ENCODE measurements at places on chromosomes 7 and 10.

GRCh38 chr7:149753375-149754233, 19.8 kb downstream of the ZNF467 start:
- no peak for DNase-seq

GRCh38 chr10:131211965-131212619, 99.4 kb downstream of the TCERG1L start:
- DNase-seq: no peak

GRCh38 chr10:72309290-72310240, 35.8 kb downstream of the DDIT4 start:
- DNase-seq: no peak

GRCh38 chr7:53035499-53036412, at the start of gene POM121L12:
Gene POM121L12, plus strand, starts transcription at chr7:53035633. Its CDS starts 39 bp downstream, at chr7:53035672.
- no peak for DNase-seq

DNA sequence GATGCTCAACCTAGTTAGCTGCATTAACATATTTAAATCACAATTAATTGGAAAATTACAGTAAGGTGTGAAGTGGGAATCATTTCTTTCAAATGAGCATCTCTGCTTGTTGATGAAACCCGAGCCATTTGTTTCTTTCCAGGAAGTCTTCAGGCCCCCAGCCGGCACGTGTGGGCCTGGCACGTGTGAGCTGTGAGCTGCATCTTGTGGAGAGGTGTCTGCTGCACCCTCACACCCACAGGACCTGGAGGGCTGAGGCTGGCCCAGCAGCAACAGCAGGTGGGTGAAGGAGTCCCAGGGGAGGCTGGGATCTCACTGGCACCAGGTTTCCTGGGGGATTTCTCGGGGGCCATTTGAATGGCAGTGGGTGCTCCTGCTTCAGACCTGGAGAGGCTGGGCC, 372.5 kb upstream of the MKI67 start:
- DNase-seq: no peak

DNA sequence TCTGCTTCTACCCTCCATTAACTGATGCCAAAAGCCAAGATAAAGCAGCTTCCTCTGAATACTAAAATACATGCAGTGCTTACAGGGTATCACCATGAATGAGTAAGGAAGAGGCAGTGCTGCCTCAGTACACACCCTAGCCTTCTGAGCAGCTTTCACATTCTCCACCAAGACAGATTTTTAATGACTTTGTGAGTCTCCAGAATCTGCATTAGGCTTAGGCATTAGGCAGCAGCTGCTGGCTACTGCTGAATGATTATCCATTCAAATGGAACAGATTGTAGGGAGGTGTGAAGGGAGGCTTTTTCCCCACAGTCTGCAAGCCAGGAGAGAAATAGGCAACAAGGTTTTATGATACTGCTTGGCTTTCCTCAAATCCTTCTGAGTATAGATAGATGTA, 1226.7 kb upstream of the LRRN3 start:
- DNase-seq: no peak

- no peak for DNase-seq
Observed at GRCh38 chr7:48096273-48096672, 7.2 kb downstream of the UPP1 start.

GRCh38 chr7:1446620-1447032, 12.6 kb downstream of the MICALL2 start:
- DNase-seq: no peak

GRCh38 chr10:106661767-106662140, 502.8 kb downstream of the SORCS1 start:
- DNase-seq: no peak

GRCh38 chr10:16597656-16598055, 76.0 kb upstream of the C1QL3 start:
- DNase-seq: no peak

GRCh38 chr10:88243202-88243744, 339.8 kb downstream of the RNLS start:
- DNase-seq: no peak

GRCh38 chr10:63346015-63346441, 119.7 kb downstream of the JMJD1C start:
- no peak for DNase-seq

DNA sequence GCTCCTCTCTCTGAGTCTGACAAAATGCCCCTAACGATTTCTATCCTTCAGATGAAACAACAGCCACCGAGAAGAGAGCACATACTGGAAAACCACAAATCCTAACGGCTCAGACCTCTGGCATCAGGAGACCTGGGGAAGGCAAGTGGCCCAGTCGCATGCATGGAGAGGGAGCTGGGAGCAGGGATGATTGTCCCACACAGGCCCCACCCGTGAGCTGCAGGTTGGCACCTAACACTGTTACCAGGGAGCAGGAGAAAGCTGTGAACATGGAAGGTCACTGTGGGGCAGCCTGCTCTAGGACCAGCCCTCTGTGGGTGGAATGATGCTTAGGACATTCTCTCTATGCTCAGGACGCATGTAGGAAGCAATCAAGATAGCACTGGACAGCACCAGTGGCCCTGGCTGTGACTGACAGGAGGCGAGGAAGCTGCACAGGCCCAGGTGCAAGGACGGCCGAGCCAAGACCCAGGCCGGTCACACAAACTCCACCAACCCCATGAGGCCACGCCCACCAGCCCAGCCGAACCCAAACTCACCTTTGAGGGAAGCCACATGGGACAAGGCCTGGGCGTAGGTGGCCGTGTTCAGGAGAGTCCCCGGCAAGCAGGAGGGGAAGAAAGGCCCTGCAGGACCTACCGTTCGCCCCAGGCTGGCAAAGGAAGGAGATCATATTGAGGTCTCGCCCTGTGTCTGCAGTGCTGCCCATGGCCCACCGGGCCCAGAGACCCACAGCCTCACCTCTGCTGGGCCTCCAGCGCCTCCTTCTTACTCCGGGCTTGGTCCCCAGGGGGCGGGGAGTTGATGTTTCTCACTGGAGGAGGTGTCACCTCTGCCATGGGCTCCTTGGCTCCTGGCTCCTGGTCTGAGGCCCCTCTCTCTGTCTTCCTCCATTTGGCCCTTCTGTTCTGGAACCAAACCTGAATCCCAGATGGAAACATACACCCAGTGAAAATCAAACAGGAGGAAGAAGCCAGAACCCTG, 9.7 kb downstream of the DRGX start:
- DNase-seq: no peak

DNA sequence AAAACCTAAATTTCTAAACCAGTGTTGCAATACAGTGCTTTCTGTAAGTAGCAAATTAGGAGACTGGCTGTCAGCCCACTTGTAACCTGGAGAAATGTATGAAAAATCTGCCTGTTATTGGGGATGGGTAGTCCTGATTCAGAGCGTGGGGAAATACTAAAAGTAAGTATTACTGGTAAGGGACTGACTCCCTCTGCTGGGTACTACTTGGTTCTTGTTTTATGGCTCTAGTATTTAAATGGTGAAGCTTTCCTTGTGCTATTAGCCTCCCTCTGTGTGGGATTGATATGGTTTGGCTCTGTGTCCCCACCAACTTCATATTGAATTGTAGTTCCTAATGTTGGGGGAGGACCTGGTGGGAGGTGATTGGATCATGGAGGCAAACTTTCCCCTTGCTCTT, 886.1 kb downstream of the SORCS1 start:
- no peak for DNase-seq

GRCh38 chr7:98234429-98235147, 17.4 kb downstream of the TECPR1 start:
- DNase-seq: no peak

DNA sequence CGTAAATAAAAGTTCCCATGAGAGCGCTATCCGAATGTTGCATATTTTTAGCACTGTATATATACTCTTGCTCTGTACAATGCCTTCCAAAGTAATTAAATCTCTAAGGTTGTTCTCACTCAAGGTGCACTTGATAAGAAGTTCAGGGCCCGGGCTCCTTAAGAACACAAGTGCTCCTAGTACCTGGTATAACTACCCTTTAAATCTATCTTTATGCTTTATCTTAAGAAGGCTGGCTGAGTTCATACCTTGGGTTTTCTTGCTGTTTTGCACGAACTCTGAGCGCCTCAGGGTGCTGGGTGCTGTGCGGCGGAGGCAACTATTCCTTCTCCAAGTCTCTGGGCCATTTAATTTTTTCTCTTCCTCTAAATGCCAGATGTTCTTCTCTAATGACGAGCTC, 80.4 kb downstream of the DNMBP start:
- no peak for DNase-seq

DNA sequence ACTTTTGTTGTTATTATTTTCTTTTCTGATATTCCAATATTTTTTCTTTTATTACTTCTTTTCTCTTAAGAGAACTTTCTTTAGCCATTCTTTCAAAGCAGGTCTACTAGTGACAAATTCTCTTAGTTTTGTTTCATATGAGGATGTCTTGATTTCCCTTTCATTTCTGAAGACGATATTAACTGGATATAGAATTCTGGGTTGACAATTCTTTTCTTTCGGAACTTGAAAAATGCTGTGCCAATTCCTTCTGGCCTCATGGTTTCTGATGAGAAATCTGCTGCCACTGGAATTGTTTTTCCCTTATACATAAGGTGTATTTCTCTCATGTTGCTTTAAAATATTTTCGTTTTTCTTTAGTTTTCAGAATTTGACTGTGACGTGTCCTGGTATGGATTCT, 97.0 kb upstream of the KIF5B start:
- no peak for DNase-seq

- no peak for DNase-seq
Observed at GRCh38 chr7:45927721-45928120, 6.6 kb upstream of the IGFBP3 start.

DNA sequence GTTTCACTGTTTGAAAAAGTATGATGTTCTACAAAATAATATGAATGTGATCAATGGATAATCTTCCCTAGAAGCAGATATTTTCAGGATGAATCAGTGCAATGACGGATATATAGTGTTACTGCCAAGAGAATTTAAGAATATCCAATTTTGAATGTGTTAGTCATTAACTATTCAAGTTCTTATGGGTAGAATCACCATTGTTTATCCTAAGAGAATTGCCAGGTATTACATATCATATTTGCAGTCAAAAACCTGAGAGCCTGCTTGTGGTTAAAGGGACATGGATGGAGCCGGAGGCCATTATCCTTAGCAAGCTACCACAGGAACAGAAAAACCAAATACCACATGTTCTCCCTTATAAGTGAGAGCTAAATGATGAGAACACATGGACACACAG, 26.9 kb downstream of the AHR start:
- no peak for DNase-seq

DNA sequence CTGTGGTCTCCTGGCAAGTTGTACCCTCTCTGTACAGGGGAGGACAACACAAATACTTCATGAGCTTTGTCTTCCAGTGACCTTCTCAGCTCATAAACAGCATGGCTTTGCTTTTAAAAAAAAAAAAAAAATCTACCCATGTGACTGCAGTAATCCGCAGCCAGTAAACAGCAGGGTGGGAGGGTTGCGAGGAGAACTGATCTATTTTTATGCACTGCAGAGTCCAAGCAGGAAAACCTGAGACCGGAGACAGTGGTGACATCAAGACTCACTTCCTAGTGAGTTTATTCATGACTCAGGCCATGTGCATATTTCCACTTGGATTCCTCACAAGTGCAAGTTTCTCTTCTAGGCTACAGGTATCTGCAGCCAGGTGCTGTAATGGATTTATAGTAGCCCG, 127.9 kb downstream of the NRF1 start:
- DNase-seq: no peak

- no peak for DNase-seq
Observed at GRCh38 chr10:70847659-70848360, 32.1 kb downstream of the SGPL1 start.

DNA sequence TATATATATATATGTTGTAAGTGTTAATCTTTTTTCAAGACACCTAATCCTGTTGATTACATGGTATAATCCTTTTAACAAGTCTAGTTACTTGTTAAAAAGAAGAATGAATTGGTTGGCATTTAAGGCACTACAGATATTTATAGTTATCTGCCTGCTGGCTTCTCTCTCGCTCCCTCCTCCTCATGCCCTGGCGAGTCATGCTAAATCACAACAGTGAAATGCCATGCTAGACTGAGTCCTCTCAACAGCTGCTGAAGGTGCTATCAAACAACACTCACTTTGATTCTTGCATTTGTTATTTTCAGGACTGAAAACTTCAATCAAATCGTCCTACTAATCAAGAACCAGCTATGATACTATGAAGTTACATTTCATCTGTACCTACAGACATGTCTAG, 15.4 kb downstream of the NRAP start:
- no peak for DNase-seq

DNA sequence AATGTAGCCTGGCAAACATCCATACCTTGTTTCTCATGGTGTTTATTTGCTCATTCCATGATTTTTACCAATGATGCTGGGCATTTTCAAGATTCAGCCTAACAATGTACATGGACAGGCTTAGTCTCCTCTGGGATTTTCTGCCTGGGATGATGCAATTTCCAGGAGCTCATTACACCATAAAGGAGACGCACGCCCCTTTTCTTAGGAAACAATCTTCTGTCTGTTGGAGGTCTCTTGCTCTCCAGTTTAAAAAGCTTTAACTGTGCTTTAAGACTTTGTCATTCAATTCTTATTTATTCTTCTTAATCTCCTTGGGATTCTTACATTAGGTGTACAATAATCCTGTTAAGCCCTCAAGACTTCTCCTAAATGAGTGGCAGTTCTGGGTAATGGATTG, 150.3 kb upstream of the NRP1 start:
- DNase-seq: no peak

DNA sequence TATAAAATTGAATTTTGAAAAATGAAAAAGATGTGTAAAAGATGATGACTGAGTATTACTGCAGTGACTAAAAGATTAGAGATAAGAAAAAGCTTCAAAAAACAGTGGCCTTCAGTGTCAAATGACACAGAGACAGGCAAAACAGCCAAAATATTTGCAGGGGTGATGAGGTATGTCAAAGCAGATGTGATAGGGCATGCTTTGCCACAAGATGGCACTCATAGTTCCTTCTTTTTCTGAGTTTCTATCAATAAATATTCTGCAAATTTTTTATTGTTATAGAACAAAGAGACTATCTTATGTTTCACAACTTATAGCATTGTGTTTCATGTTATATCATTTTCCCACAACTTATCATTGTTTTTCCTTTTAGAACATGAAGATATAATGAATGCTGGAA, 344.1 kb upstream of the HPS1 start:
- DNase-seq: no peak

- DNase-seq: no peak
Observed at GRCh38 chr10:114652402-114653368, 5.4 kb downstream of the ABLIM1 start.

- DNase-seq: no peak
Observed at GRCh38 chr10:11165591-11166543, 148.2 kb downstream of the CELF2 start.

- DNase-seq: no peak
Observed at GRCh38 chr7:151484971-151485707, 34.6 kb downstream of the RHEB start.

DNA sequence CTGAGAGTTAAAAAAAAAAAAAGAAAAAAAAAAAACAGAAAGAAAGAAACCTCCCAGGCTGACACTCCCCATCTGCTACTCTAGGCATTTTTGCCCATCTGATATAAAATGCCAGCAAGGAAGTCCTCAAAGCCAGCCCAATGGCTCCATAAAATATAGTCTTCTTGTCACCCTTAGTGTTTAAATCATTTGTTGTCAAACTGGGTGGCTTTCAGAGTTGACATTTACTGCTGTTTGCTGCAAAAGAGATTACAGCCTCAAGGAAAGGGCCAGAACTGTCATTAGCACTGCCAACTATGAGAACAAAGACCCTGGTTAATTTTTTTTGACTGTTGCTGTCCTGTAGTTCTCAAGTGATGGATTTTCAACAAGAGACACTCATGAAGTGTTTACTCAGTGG, 86.5 kb downstream of the TRIL start:
- DNase-seq: no peak
